ENCODE measurements at places on chromosomes 1 and 21. TPM values are rescaled to one million over a fixed set of nuclear protein-coding genes. Genes with fewer than 3 reads are reported as not detected.
A peak's percentile ranks its signal among the peaks of the same experiment; 100 is the strongest.

Gene GJA5
- total RNA-seq: 28.2 TPM

Gene CELA3B
- not detected for total RNA-seq

Gene SLC37A1
- not detected for total RNA-seq

Gene GCSAML
- total RNA-seq: not detected

Gene NR5A2
- 0.12 TPM for total RNA-seq

Gene PODN
- total RNA-seq: 10.5 TPM

Gene KRTAP19-3
- total RNA-seq: not detected

Gene CFAP141
- total RNA-seq: not detected

DNA sequence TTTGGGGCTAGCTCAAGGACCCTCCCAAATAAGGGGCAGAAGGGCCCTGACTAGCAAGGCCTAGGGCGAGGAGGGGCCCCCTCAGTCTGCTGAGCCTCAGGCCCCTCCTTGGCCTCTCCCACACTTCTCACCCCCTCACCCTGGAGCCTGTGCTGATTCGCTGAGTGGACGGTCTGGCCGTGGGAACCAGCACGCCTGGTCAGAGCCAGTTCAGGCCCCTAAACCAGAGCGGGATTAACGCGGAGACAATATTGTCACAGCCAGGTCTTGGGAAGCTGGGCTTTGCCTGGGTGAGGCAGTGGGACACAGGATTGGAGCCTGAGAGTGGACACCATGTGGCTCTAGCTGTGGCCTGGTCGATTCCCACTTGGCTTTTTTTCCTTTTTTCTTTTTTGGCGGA lies 4.8 kb upstream of the FBLIM1 start:
- DNase-seq: no peak
- peaks cover 2% of the 10 kb centered on the region for H3K27me3 ChIP-seq
- H3K36me3 ChIP-seq: no peaks in the 10 kb centered on the region
- H3K4me1 ChIP-seq: peaks cover 35% of the 10 kb centered on the region
- H3K4me3 ChIP-seq: no peak overlapping the region
- no peak overlapping the region for H3K27ac ChIP-seq

DNA sequence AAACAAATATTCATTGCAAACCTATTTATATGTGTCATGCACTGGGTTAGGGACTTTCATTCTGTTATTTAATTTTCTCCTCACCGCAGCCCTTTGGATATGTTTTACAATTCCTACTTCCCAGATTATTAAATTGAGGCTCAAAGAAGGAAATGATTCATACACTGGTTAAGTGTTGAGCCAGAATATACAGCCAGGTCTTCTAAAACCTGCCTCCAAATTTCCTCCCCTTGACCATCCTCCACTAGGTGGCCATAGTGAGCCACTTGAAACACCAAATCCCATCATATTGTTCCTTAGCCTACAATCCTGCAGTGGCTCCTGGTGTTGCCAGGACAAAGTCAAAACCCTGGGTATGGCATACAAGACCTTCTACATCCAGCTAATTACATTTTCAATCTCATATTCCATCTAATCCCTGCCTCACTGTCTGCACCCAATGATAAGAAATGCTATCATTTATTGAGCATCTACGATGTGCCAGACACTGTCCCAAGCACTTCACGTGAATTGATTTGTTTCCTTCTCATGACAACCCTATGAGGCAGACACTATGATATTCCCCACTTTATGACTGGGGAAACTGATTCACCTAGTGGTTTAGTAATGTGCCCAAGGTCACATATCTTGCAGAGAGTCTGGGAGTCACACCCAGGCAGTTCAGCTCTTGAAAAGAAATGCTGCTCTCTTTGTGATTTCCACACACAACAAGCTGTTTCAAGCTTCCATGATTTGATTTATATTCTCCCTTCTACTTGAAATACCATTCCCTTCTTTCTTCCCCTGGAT lies 23.6 kb upstream of the KIRREL1 start:
- H3K27ac ChIP-seq: peak overlapping the region; percentile 93
- H3K27me3 ChIP-seq: peaks cover 9% of the 10 kb centered on the region
- peaks cover 18% of the 10 kb centered on the region for H3K36me3 ChIP-seq
- H3K4me3 ChIP-seq: peak overlapping the region; percentile 72

- peak; percentile 72 for DNase-seq
- H3K4me3 ChIP-seq: peak overlapping the region; percentile 82
- H3K27ac ChIP-seq: peak overlapping the region; percentile 66
- peaks cover 2% of the 10 kb centered on the region for H3K27me3 ChIP-seq
Measured at GRCh38 chr1:1021010-1021919, 1.3 kb downstream of the AGRN start.

- no peaks in the 10 kb centered on the region for H3K36me3 ChIP-seq
- DNase-seq: no peak
- H3K4me3 ChIP-seq: no peak within 1 kb of the TSS
- no peak within 1 kb of the TSS for H3K27ac ChIP-seq
Measured at GRCh38 chr1:204870160-204870912, at the start of gene NFASC. TSS of gene NFASC (plus strand) at chr1:204870862. CDS start at chr1:204944316, 73,454 bp downstream.

GRCh38 chr1:213942061-213942460 lies 45.7 kb upstream of the PROX1 start:
- no peak overlapping the region for H3K27ac ChIP-seq
- H3K4me1 ChIP-seq: no peaks in the 10 kb centered on the region
- no peak overlapping the region for H3K4me3 ChIP-seq
- no peaks in the 10 kb centered on the region for H3K36me3 ChIP-seq
- no peak for DNase-seq

DNA sequence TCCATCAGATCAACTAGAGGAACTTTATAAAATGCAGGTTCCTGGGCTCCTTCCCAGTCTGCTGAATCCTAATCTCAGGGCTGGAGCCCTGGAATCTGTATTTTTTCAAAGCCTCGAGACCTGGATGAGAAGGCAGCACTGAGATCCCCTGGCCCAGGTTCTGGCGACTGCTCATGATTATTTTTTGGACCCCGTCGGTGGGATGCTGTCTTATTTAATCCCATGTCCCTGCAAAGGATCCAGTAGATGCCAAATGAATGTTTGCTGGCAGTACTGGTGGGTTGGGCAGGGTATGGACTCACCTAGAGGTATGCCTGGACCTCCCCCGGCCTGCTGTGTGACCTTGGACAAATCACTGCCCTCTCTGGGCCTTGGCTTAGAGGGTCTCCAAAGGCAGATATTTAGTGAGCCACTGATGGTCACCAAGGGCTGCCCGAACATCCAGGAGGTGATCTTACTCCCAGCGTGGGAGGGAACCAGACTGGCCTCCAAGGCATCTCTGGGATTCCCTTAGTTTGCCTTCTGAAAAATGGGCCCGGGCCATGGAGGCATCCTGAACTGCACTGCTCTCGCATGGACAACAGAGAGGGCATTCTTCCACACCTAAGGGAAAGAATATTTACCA lies 91.6 kb upstream of the RUNX3 start:
- DNase-seq: no peak
- H3K36me3 ChIP-seq: no peaks in the 10 kb centered on the region
- H3K27ac ChIP-seq: no peak overlapping the region

GRCh38 chr1:42646056-42646455 lies 12.2 kb upstream of the PPIH start:
- no peak for DNase-seq
- H3K36me3 ChIP-seq: no peaks in the 10 kb centered on the region
- H3K27me3 ChIP-seq: peaks cover 25% of the 10 kb centered on the region

DNA sequence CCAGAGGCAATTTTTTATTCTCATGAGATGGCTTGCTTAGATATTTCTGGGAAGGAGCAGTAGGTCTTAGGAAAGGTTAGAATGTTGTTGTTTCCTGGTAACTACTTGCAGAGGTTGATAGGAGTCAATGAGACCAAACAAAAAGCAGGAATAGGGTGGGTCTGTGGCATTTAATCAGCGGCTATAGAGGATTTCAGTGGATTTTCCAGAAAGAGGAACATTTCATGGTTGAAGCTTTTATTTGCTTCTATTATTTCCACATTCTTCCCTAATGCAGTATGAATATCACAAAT lies 111.3 kb upstream of the PALMD start:
- peaks cover 10% of the 10 kb centered on the region for H3K4me1 ChIP-seq
- peaks cover 9% of the 10 kb centered on the region for H3K27me3 ChIP-seq
- H3K27ac ChIP-seq: no peak overlapping the region
- no peak for DNase-seq
- H3K4me3 ChIP-seq: no peak overlapping the region

DNA sequence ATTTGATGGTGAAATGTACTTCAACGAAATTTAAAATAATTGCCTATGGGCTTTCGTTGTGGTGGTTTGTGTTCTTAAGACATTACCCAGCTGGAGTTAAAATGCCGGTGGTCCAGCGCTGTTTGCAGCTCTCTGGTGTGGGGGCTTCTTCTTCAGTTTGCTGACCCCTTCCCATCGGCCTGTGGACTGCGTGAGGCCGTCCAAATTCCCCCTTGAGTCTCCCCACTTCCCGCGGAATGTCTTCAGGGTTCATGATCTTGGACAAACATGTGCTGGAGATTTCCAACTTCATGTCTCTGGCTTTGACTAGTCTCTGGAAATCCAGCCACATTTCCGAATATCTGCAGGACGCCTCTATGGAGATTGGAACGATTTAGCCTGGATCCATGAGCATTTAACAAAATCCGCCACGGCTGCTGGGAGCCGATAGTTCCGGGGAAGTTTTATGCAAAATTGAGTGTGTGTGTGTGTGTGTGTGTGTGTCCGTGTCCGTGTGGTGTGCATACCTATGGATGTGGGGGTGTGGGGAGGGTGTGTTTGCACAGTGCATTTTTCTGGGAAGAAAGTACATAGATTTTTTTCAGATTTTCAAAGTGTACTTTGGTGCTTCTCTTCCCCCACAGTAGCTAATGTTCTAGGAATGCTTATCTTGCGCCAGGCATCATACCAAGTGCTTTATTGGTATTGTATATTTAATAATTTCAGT lies 117.2 kb downstream of the PCP4 start:
- H3K27me3 ChIP-seq: no peaks in the 10 kb centered on the region
- H3K27ac ChIP-seq: no peak overlapping the region
- H3K4me3 ChIP-seq: no peak overlapping the region
- no peaks in the 10 kb centered on the region for H3K36me3 ChIP-seq
- DNase-seq: no peak

- peak overlapping the region; percentile 64 for H3K27ac ChIP-seq
- peak; percentile 16 for DNase-seq
- no peaks in the 10 kb centered on the region for H3K36me3 ChIP-seq
- H3K4me1 ChIP-seq: peaks cover 20% of the 10 kb centered on the region
Measured at GRCh38 chr1:184507604-184508280, 120.9 kb downstream of the C1orf21 start.

DNA sequence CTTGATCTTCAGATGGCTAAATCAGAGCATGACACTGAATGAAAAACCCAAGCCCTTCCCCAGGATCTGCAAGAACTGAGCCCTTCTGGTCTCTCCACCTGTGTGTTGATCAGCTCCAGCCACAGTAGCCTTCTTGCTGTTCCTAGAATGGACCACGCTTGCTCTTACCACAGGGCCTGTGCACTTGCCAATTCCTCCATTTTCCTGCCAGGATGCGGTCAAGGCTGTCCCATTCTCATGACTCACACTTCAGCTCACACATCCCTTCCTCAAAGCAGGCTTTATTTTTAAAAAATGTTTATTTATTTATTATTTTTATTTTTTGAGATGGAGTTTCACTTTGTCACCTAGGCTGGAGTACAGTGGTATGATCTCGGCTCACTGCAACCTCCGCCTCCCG lies 43.6 kb upstream of the GRHL3 start:
- no peak overlapping the region for H3K4me3 ChIP-seq
- H3K36me3 ChIP-seq: peaks cover 33% of the 10 kb centered on the region
- peaks cover 40% of the 10 kb centered on the region for H3K27me3 ChIP-seq

GRCh38 chr1:96425382-96426129 lies 296.0 kb upstream of the PTBP2 start:
- H3K4me1 ChIP-seq: no peaks in the 10 kb centered on the region
- H3K27me3 ChIP-seq: peaks cover 7% of the 10 kb centered on the region
- DNase-seq: no peak
- H3K4me3 ChIP-seq: no peak overlapping the region
- H3K27ac ChIP-seq: no peak overlapping the region
- H3K36me3 ChIP-seq: no peaks in the 10 kb centered on the region

DNA sequence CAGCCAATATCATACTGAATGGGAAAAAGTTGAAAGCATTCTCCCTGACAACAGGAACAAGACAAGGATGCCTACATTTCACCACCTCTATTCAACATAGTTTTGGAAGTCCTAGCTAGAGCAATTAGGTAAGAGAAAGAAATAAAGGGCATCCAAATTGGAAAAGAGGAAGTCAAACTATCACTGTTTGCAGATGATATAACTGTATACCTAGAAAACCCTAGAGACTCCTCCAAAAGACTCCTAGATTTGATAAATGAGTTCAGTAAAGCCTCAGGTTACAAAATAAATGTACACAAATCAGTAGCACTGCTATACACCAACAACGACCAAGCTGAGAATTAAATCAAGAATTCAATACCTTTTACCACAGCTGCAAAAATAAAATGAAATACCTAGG lies 171.3 kb upstream of the HP1BP3 start:
- H3K4me3 ChIP-seq: no peak overlapping the region
- peaks cover 38% of the 10 kb centered on the region for H3K4me1 ChIP-seq
- no peak overlapping the region for H3K27ac ChIP-seq

DNA sequence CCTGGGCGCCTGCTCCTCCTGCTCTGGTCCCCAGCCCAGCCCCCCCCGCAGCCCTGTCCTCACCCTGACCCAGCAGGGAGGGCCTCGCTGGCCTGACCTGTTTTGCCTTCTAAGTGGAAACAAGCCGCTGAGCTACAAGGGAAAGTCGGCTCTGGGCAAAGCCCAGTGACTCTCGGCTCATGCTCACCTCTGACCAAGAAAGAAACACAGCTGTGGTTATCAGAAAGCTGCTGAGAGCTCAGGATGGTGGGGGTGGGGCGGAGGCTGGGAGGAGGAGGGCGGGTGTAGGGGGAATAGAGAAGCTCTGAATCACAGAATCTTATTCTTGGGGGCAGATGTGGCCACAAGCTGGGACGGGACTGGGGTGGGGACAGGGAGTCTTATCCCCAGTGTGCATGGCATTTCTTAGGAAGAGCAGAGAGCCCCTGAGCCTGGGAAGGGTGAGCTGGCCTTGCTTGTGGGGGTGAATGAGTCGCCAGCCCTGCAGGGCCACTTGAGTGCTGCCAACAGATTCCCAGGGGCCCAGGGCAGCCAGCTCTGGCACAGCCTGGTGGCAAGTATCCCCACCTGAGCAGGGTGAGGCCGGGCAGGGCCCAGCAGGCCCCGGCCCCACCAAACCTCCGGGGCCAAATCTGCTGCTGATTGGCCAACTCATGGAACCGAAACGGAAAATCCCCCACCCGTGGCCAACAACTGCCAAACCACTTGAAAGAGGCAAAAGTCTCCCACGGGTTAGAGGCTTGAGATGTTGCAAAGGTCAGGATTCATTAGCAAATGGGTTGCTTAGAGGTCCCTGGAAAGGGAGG lies 120.6 kb downstream of the SPSB1 start:
- peaks cover 22% of the 10 kb centered on the region for H3K4me1 ChIP-seq
- peak overlapping the region; percentile 61 for H3K4me3 ChIP-seq
- peaks cover 5% of the 10 kb centered on the region for H3K27me3 ChIP-seq
- no peaks in the 10 kb centered on the region for H3K36me3 ChIP-seq
- DNase-seq: peak; percentile 69

- H3K27ac ChIP-seq: no peak overlapping the region
- DNase-seq: no peak
- no peaks in the 10 kb centered on the region for H3K36me3 ChIP-seq
Measured at GRCh38 chr1:24481101-24481500, 21.5 kb upstream of the RCAN3 start.
